ENCODE measurements at places on chromosomes 3 and 15.

DNA sequence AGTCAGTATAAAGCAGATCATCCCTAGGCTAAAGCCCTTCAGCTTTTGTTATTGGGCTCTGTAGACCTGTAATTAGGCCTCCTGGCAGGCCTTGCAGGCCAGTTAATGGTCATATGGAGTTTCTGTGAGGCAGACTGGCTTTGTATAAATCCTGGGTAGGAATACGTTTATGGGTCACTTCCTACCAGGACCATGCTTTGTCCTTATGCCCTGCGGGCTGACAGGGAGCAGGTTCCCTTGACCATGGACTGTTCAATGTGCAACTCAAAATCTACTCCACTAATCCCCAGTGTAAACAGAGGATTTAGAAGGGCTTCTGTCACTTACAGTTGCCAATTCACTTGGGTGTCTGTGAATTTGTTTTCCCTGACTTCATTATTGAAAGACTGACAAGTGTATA is 202.7 kb upstream of the MLF1 start:
- DNase-seq: no peak

- no peak for DNase-seq
These were observed 161.3 kb downstream of the FBLN2 start for GRCh38 chr3:13710251-13710650.

DNA sequence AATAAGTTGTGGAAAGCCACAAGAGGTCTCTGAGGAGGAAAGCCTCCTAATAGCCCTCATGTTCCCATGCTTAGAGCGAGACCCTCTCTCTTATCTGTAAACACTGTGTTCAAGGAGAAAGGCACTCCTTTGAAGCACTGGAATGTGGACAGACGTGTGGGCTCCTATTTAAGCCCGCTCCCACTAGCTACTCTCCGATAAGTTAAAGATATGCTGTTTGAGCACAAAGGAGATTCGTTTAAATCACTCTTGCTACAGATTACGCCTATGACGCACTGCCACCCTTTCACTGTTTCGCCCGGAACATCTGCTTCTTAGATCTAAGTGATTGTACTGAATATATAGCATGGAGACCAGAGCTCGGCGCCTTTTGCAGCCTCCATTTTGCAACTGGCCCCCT is 57.8 kb upstream of the FAM3D start:
- DNase-seq: no peak

- no peak for DNase-seq
These were observed 737.5 kb upstream of the LMCD1 start for GRCh38 chr3:7764115-7764514.

GRCh38 chr3:47847801-47848518 is 45.0 kb downstream of the DHX30 start:
- DNase-seq: no peak

DNA sequence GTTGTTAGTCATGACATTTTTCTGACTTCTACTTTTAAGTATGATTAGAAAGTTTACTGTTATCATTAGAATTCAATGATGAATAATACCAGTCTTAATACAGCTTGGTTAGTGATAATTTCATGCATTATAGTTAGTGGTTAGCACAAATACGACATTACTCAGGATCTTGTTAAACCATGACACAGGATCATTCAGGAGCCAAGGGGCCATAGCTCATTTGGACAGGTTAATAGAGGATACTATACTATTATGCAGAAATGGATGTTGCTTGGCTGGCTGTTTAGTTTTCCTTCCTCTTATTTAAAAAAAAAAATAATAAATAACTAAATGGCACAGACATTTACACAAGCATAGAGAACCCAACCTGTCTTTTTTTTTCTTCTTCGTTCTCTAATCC is 55.5 kb downstream of the NSUN3 start:
- DNase-seq: no peak

- no peak for DNase-seq
These were observed 56.8 kb upstream of the INSYN1 start for GRCh38 chr15:73809728-73810501.

DNA sequence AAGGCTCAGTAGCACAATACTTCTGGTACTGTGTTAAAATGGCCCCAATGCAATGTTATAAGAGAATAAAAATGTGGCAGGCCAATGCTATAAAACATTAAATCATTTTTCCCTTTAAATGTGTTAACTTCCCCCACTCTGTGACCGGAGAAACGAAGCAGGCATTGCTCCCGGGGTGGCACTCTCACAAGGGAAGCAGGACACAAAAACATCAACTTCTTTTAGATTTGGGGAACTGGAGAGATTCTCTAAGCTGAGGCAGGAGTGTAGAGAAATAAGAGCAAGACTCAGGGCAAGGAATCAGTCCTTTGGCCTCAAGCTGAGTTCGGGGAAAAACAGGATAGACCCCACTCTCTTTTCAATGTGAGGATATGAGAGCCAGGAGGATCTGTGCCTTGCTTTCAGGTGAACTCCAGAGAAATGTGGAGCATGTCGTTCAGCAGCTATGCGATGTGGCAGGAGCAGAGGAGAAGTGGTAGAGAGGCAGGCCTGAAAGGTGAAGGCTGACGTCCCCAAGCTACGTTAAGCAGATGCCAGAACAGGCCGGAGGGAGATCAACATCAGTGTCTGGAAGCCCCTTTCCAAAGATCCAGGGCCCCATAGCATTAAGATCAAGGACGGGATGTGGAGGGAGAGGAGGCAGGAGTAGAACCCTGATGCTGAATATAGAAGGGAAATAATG is 160.2 kb downstream of the PLD1 start:
- no peak for DNase-seq

GRCh38 chr15:57079446-57079845 is 161.0 kb downstream of the TCF12 start:
- DNase-seq: no peak

GRCh38 chr3:195162033-195162669 is 108.8 kb downstream of the XXYLT1 start:
- DNase-seq: no peak

- DNase-seq: no peak
These were observed 123.3 kb upstream of the CTNNB1 start for GRCh38 chr3:41075975-41076374.

GRCh38 chr3:119939077-119939476 is 155.2 kb downstream of the GSK3B start:
- DNase-seq: no peak

DNA sequence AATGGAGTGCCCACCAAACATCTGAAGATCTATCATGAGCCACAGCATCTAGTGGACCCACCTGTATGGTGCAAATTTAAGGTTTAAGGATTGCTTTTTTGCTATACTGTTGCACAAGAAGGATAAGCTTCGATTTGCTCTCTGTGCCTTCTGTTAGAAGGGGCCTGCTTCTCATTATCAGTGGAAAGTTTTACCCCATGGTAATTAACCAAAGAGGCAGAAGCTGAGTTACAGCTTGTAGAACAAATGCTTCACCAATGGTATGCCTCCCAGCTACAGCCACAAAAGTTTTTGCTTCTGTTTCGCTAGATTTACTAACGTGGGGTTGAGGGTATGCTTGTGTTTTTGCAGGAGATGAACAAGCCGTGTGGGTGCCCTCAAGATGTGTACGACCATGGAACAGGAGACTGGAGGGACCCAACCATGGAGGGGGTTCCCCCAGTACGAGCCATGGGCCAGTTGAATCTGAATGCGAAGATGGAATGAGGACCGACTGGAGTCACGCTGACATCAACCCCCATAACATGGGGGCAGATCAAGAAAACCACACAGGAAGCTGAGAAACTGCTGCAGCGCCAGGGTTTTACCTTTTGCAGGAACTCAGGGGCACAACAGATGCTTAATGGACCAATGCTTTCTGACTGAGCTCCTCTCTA is 43.5 kb downstream of the ACAD9 start:
- no peak for DNase-seq

- no peak for DNase-seq
These were observed 24.1 kb downstream of the TOPAZ1 start for GRCh38 chr3:44265815-44266214.

- no peak for DNase-seq
These were observed 92.3 kb downstream of the SLC9A9 start for GRCh38 chr3:143755978-143756377.

GRCh38 chr3:157410945-157411344 is 25.7 kb upstream of the PTX3 start:
- DNase-seq: no peak

- DNase-seq: no peak
These were observed 95.0 kb upstream of the GALNT15 start for GRCh38 chr3:16079519-16079918.

- DNase-seq: no peak
These were observed 100.7 kb upstream of the SCN10A start for GRCh38 chr3:38916706-38917105.

- no peak for DNase-seq
These were observed 446.0 kb upstream of the EPHA3 start for GRCh38 chr3:88661433-88661824.

DNA sequence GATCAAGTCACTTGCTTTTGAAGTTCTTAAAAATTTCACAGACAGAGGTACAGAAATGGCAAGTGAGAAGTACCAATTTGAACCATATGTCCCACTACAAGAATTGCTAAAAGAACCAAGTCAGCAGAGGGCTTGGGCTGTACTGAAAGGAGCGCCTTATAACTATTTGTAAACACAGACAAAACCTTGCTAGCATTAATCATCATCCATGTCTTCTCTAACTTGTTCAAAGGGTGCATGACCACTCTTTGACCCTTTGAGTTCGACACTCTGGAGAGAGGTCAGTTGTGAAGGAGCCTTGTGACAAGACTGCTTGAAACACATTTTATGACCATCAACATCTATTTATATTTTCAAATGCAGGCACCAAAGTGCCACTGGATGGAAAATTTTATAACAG is 191.7 kb downstream of the PDZRN3 start:
- DNase-seq: no peak

DNA sequence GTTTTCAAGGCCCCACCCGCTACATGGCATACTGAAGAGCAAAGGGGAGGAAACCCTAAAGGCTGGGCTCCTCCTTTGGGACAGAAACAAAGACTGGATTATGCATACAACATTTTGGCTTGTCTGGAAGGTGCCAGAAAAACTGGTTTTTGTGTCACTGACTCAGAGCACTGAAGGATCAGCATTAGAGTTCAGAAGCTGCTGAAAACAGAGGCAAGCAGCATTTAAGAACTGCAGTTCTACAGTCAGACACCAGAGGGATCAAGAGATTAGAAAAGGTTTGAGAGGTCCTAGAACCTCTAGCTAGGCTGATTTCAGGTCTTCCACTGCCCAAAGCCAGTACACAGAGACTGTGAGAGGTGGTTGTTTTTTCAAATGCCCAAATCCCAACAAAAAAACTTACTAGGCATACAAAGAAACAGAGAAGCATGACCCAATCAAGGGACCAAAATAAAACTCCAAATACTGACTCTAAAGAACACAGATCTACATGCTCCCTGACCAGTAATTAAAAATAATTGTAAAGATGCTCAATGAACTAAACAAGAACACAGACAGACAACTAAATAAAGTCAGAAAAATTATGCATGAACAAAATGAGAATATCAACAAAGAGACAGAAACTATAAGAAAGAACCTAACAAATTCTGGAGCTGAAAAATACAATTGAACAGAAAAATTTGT is 91.2 kb downstream of the SENP2 start:
- no peak for DNase-seq

- DNase-seq: no peak
These were observed 2.2 kb upstream of the SLC12A8 start for GRCh38 chr3:125214738-125215137.

DNA sequence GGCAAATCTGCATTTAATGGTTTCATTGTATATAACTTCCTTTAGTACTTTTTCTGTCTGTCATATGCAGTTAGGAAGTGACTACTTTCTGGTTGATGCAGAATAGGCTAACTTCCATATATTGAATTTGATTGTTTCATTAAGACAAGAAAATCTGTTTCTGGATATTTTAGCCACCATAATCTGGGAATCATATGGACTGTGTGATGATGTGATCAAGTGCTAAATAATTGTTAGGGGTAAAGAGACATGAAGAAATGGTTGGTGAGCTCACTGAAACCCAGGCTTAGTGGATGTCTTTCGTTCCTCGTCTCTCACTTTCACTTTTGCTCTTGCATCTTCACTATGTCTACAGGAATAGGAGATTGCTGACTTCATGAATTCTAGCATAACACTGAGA is 3.5 kb upstream of the MNS1 start:
- DNase-seq: no peak

GRCh38 chr15:57297630-57298029 is 78.7 kb upstream of the CGNL1 start:
- DNase-seq: no peak

GRCh38 chr3:177484206-177484605 is 286.9 kb upstream of the TBL1XR1 start:
- DNase-seq: no peak

DNA sequence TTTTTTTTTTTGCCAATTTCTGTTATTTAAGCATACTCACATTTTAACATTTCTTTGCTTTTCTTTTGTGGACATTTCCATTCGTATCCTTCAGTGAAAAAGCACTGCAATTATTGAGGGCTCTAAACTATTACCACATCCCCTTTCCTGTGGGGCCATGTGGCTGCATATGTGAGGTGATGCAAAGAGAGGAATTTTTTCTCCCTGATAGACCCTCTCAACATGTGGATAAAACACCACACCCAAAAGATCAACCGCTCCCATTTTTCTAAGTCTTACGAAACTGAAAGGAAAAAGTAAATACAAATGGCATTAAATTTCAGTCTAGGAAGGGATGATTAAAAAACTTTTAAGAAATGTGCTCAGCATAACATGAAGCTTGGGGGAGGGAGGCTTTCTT is 68.8 kb downstream of the DNAJC13 start:
- DNase-seq: no peak

GRCh38 chr3:52290596-52291507 is 3.2 kb downstream of the GLYCTK start:
- DNase-seq: no peak

GRCh38 chr3:70049761-70050160 is 50.2 kb downstream of the SAMMSON start:
- no peak for DNase-seq

DNA sequence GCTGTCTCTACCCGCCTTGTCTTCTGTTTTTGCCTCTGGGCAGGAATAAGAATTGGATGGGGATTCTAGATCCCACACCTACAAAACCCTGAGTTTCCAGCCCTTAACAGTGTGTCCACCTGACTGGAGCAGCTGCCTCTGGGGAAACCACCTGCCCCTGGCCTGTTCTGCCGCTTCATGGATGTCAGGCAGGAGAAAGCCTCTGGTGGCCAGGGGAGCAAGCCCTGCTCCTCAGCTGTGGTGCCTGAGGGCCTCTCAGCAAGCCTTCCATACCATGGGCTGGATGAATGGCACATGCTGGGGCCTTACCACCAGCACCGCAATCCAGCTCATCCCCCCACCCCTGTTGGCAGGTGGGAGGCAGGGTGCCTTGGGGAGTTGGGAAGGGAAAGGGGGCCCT is 5.3 kb upstream of the CPNE9 start:
- no peak for DNase-seq

- no peak for DNase-seq
These were observed 77.9 kb upstream of the IGSF10 start for GRCh38 chr3:151538456-151539393.

- DNase-seq: no peak
These were observed 774.5 kb downstream of the AGBL1 start for GRCh38 chr15:86854176-86854575.

GRCh38 chr15:84669726-84670125 is 11.7 kb upstream of the NMB start:
- no peak for DNase-seq
